ENCODE measurements at places on chromosomes 11 and 22.
A peak's percentile ranks its signal among the peaks of the same experiment; 100 is the strongest.

- no peak for DNase-seq
Measured at GRCh38 chr22:39024519-39025308, 3.8 kb downstream of the APOBEC3D start.

GRCh38 chr11:2940147-2940920 lies 11.1 kb upstream of the PHLDA2 start:
- no peak for DNase-seq

- no peak for DNase-seq
Measured at GRCh38 chr22:27149921-27150543, 492.6 kb downstream of the MIAT start.

- no peak for DNase-seq
Measured at GRCh38 chr11:68665436-68665835, 18.9 kb upstream of the GAL start.

DNA sequence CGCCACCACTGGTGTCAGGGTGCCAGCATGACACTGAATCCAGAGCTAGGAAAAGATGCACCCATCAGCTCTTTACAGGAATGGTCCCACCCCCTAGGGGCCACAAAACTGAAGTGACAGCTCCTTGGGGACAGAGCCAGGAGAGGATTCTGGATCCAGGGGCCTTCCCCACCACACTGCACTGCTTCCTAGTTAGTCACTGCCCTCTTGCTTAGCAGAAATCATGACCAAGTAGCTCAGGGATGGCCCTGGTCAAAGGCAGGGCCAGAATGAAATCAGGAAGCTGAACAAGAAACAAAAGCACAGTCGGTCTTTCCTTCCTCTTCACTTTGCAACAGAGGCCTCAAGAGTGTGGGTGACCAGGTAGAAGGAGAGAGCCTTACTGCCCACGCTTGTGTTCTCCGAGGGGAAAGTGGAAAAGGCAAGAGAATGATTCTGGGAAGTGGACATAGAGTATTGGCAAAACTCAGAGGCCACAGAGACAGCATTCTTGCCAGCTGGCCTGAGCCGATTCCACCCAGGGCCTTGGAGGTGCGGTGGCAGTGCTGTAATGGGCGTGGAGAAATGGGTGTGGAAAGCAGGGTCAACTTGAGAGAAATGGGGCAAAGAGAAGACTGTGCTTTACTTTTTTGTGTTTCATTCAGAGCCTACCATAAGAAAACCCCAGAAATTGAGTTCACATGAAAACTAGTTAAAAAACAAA lies 39.8 kb downstream of the KCNJ1 start:
- no peak for DNase-seq

- no peak for DNase-seq
Measured at GRCh38 chr22:49215840-49216239, 611.8 kb downstream of the BRD1 start.

DNA sequence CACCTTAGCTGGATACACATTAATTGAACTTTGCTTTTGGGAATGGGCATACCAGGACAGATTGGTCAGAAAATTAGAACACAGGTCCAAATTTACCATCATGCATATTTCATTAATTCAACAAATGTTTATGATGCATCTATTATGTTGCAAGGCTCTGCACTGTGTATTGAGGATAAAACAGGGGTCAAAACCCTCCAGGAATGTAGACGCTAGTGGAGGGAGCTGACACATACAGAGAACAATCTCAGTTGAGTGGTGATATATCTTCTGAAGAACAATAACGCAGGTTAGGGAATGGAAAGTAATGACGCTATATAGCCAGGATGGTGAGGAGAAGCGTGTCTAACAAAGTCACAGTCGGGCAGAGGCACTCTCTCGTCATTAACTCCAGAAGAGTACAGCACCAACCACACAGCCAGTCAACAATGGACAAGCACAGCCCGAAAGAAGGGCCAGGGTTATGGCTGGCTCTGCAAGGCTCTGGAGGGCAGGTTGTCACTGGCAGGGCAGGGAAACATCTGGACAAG lies 3.8 kb downstream of the FLI1 start:
- no peak for DNase-seq

- DNase-seq = no peak
Measured at GRCh38 chr22:37018815-37019308, 385 bp downstream of the TST start.

DNA sequence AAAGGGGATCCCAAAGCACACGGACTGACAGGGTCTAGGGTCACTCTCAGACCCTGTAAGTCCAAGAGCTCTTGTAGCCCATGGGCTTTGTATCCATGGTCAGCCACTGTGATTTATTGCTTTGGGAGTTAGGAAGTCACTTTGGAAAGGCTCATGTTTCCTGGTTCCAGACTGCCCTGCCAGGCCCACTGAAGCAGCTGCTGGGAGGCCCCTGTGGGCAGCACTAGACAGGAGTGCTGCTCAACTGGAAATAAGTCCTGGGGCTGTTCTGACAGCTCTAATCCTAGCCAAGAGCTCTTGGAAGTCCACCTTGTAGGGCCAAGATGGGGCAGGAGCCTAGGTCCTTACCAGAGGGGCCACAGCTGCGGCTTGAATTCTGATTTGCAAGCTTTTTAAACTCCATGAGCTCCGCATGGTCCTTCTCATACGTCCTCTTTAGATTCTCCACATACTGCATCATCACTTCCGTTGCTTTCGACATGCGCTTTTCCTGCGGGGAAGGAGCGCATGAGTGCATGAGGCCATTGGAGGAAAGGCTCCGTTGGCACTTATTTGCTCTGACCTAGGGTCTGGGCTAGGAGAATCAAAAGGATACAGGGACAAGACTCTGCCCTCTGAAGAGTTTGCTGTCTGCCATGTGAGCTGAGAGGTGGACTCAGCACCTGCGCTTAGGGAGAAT lies 32.2 kb upstream of the LYVE1 start:
- no peak for DNase-seq

GRCh38 chr22:27729246-27729645 lies 72.3 kb downstream of the MN1 start:
- DNase-seq = no peak

- peak; percentile 60 for DNase-seq
Measured at GRCh38 chr11:67996622-67997474, 7.0 kb downstream of the UNC93B1 start.

- DNase-seq = no peak
Measured at GRCh38 chr11:109416601-109417000, 5.4 kb upstream of the C11orf87 start.

DNA sequence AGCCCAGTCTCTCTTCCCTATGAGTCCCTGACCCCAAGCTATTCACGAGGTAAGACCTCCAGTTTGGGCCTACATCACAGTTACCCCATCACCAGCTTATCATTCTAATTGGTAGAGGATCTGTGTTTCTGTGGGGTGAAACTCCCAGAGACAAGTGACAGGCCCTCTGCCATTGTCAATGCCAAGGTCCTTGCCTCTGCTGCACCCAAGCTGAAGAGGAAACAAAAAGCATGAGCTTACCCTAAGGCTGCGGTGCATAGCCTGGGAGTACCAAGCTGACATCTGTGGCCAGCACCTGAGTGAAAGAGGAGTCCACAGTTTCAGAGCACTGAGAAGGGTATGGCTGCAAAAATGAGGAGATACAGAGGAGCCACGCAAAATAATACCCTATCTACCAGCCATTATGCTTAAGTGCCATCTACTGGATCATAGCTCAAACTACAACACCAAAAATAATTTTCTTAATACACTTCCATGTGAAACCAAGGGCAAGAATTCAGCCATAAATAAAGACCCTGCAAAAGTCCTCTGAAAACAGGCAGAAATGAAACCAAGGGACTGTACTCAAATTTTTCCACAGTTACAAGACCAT lies 62.3 kb upstream of the ANO5 start:
- no peak for DNase-seq
